ENCODE measurements at places on chromosomes 6 and 20.

- no peak for DNase-seq
Measured at GRCh38 chr6:113888493-113888892, 31.3 kb downstream of the MARCKS start.

DNA sequence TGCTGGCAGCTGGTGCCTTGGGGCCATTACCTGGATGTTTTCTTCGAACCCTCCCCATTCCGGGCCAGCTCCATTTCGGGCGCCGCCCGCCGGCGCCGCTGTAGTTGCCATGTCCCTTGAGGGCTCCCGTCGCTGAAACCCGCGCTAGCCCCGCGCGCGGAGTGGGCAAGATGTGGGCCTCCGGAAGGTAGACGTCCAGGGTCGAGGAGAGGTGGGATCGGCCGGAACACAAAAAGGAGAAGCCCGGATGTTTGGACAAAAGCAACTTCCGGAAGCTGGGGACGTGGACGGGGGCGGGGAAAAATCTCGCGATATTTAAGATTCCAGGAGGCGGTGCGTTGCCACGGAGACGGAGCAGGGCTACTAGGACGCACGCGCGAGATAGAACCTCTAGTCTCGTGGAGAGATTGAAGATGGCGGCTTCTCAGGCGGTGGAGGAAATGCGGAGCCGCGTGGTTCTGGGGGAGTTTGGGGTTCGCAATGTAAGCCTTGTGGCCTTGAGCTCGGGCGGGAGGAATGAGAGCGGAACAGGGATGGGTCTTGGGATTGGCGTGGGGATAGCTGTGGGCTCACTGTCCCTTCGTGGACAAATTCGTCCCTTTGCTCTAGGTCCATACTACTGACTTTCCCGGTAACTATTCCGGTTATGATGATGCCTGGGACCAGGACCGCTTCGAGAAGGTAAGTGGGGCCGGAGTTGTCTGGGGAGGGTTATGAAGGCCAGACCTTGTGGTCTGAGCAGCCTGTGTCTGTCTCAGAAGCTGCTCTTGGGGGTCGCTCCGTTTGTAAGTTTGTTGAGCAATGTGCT is at the start of the genes POLR1C and YIPF3:
Gene POLR1C (plus strand): TSS at position 393 of the 808 bp plus-strand sequence. CDS start 21 bp downstream, at position 414.
Gene YIPF3 (minus strand): TSS at position 230 of the 808 bp plus-strand sequence. CDS start 119 bp downstream, at position 111.
- peak; percentile 95 for DNase-seq

GRCh38 chr6:4358414-4359107 is 223.2 kb upstream of the ECI2 start:
- no peak for DNase-seq

GRCh38 chr20:19205981-19206396 is 6.5 kb upstream of the SLC24A3 start:
- peak; percentile 41 for DNase-seq

- DNase-seq = no peak
Measured at GRCh38 chr6:16183187-16183664, 54.3 kb downstream of the MYLIP start.

- DNase-seq = no peak
Measured at GRCh38 chr20:25148982-25149846, 46.3 kb upstream of the ENTPD6 start.

Measured in stimulated activated CD8-positive, alpha-beta memory T cell treated with anti-CD3 and anti-CD28 coated beads, Interleukin-7, amount 100 ng/mL, for 1 hour (primary cell).